ENCODE measurements at places on chromosomes 7 and 10.
A peak's percentile ranks its signal among the peaks of the same experiment; 100 is the strongest.

- DNase-seq, result no peak
Observed at GRCh38 chr10:4646547-4646946, 179.5 kb upstream of the AKR1E2 start.

GRCh38 chr10:94005050-94005449, 11.3 kb downstream of the PLCE1 start:
- no peak for DNase-seq

GRCh38 chr7:101940151-101940550, 122.7 kb downstream of the CUX1 start:
- no peak for DNase-seq

DNA sequence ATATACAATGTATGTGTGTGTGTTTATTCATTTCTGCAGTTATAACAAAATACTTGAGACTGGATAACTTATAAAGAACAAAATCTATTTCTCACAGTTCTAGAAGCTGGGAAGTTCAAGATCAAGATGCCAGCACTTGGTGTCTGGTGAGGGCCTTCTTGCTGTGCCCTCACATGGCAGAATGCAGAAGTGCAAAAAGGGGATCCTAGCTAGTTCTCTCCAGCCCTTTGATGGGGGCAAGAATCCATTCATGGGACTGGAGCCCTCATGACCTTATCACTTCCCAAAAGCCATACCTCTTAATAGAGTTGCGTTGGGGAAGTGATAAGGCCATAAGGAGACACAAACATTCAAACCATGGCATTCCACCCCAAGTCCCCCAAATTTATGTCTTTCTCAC, 8.4 kb downstream of the GRB10 start:
- DNase-seq, result no peak

GRCh38 chr7:134378562-134378961, 61.8 kb upstream of the SLC35B4 start:
- DNase-seq, result no peak

GRCh38 chr7:108290459-108291151, 160.4 kb upstream of the LAMB4 start:
- peak; percentile 15 for DNase-seq

DNA sequence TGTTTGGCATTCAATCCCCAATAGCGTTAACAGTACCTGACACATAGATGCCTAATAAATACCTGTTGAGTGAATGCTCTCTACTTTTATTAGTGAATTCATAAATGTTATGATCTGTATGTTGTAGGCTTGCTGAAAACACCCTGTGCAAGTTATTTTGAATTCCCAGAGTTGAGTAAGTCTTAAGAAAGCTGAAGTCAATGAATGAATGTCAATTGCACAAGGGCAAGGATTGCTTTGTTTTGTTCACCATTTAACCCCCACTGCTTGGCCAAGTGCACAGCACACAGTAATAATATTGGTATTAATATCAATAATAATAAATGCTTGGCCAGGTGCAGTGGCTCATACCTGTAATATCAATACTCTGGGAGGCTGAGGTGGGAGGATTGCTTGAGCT, 10.2 kb downstream of the CPA1 start:
- no peak for DNase-seq

DNA sequence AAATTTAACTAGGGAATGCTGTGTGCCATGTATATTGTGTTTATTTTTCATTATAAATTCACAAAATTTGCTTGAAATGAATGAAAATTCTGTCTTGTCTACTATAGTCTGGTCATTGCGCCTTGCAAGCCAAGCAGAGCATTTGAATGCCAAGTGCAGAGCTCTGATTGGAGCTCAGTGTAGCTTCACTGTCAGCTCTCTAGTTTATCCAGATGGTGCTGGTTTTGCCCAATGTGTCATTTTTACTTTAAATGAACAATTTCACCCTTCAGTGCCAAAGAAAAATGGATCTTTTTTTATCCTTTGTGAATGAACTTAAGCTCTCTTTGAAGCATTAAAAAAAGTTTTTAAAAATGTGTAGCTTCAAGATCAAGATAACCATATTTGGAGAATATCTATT, 225.6 kb upstream of the CACNA2D1 start:
- DNase-seq, result no peak

DNA sequence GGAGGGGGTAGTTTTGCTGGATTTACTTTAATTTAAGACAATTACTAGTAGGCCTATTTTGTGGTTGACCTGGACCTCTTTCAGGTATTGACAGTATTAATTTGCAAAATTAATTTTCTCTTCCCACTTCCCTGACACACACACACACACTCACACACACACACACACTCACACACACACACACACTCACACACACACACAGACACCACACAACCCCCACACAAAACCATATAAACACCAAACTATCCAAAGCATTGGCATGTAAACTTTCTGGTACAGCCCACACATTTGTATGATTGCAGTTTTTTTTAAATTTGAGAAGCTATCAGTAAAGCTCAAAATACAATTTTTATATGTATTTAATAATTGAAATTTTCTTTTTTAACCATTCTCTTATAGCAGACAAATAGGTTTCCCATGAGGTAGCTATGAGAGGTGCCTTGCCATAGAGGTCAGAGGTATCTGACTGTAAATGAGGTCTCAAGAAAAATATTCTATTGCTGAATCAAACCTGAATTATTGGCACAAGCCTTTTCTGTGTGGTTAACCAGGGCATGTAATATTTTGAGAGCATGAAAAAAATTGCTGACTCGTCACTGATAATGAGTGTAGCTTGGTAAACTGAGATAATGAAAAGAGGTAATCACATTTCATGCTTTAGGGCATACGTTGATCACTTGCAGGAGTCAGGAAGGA, 306.5 kb downstream of the GATA3 start:
- DNase-seq, result no peak

GRCh38 chr10:131149111-131149510, 162.4 kb downstream of the TCERG1L start:
- DNase-seq, result no peak

DNA sequence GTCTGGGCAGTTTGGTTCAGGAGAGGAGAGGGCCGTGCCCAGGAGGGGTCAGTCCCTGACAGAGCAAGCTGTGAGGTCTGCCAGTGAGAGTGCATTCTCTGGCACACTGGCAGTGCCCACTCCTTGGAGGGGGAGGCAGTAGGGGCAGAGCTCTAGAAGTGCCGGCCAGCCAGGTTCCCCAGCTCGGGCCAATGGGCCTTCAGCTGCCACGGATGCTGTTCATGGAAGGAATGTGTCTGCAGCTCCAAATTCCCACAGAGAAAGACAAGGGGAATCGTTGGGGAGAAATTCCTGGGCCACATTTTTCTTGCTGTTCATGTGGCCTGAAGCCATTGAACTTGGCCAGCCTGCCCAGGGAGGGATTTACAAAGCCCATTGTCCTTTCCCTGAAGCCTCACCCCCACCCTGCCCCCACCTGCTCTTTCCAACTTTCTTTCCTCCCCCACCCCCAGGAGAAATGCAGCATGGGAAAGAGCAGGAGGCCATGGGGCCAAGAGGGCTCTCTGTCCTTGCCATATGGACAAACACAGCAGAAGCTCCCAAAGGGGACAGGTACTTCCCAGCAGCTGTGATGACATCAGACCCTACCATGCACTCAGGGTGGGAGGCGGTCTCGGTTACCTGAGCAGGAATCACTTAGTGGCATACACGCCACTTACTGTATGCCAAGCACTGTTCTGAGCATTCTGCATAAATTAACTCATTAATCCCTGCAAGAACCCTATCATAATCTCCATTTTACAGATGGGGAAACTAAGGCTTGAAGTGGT, 70.7 kb downstream of the ARHGAP22 start:
- DNase-seq, result no peak

- no peak for DNase-seq
Observed at GRCh38 chr10:119670717-119671116, 19.5 kb downstream of the BAG3 start.

DNA sequence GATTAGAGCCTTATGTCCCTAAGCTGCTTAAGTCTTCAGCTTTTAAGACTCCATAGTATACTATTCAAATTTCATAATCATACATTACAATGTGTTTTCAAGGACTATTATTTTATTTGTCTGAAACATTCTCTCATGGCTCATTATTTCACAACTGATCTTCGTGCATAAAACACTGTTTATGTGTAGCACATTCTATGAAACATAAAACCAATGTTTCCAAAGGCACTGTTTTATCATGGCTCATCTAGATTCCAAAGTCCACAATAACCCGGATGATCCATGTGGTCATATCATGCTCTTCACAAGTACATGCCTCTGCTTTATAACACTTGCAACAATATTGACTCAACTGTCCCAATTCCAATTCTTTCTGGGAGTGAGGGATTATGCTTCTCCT, 806.1 kb downstream of the TNS3 start:
- no peak for DNase-seq

GRCh38 chr7:158574308-158575036, 13.2 kb downstream of the PTPRN2 start:
- no peak for DNase-seq

DNA sequence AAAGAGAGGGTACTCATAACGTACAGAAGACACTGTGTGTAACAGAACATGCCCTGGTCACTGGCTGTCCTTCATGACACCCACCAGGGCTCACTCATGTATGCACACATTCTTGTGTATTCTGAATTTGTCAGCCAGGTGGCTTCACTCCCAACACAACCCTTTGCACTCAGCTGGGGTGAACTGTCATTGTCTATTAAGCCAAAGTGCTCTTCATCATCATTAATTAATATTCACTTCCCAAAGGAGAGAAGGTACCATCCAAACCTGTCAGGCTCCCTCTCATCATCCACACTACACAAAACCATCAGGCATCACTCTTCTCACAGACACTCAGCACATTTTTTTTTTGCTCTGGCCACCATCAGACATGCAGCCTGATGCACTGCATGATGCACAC, 469.8 kb downstream of the SORCS1 start:
- DNase-seq, result no peak

DNA sequence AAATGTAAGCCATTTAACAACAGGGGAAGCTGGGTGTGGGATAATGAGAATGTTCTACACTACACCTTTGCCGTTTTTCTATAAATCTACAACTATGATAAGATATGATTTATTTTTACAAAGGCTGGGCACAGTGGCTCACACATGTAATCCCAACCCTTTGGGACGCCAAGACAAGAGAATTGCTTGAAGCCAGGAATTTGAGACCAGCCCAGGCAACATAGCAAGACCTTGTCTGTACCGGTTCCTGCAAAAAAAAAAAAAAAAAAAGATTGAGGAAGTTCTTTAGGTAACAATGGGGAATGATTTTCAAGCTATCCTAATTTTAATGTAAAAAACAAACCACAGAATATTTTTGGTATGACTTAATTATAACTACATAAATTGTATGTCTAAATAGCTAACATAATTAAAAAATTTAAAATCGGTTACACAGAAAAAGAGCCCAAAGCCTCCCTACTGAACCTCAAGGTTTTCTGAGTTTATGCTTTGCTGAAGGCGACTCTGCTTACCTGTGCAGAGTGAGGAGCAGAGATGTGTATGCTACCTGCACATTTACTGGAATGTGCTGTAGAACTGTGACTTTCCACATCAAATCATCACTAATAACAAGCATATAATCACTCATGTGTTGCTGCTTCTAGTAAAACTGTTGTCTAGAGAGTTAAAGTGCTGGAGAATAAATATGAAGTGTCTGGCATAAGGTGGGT, 163.4 kb downstream of the ATE1 start:
- DNase-seq, result no peak

GRCh38 chr10:70804421-70804808, 11.3 kb upstream of the SGPL1 start:
- no peak for DNase-seq

DNA sequence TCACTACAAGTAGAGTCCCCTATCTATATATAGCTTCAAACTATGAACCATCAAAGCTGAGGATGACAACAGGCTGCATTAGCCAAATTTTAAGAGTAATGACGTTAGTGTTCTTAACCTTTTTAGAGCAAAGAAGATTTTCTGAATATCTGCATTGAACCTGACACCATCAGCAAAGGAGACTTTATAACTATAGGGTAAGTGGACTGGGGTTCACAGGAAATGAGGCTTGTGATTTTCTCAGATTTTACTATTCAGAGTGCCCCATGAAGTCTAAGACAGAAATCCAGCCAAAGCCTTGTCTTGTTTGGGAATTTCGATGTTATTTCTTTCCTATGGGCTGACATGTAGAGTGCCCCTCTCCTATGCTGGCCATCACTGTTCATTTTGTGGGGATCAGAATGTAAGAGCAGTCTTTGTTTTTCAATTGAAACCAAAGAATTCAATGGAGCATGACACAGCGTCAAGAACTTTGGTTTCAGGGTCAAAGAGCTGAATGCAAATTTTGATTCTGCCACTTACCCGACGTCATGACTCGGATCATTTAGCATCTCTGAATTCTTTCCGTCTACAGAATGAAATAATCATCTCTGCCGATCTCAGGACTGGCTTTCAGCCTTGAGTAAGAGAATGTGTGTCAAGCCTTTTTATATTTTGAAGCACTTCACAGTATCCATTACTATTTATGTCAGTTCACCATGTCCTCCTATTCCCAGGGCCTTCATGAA, 52.7 kb downstream of the DENND11 start:
- peak; percentile 70 for DNase-seq

- no peak for DNase-seq
Observed at GRCh38 chr7:134255814-134256213, 60.9 kb downstream of the SLC35B4 start.

- peak; percentile 39 for DNase-seq
Observed at GRCh38 chr7:81469869-81470723, 299.8 kb downstream of the HGF start.

- DNase-seq, result no peak
Observed at GRCh38 chr10:132507956-132508490, 29.6 kb upstream of the INPP5A start.

DNA sequence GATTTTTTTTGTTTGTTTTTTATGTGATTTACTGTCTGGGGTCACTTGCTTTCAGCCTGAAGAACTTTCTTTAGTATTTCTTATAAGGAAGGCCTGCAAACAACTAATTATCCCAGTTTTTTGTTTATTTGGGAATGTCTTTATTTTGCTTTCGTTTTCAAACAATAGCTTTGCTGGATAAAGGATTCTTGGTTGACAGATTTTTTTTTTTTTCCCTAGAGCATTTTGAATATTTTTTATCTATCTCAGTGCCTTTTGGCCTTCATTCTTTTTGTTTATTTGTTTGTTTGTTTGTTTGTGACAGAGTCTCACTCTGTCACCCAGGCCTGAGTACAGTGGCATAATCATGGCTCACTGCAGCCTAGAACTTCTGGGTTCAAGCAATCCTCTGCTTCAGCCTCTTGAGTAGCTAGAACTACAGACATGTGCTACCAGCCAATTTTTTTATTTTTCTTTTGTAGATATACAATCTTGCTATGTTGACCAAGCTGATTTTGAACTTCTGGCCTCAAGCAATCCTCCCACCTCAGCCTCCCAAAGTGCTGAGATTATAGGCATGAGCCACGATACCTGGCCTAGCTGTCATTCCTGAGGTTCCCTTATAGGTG, 46.3 kb upstream of the FZD9 start:
- DNase-seq, result no peak

- DNase-seq, result no peak
Observed at GRCh38 chr10:77461636-77462296, 175.8 kb downstream of the KCNMA1 start.

GRCh38 chr7:641269-641671, 85.2 kb upstream of the DNAAF5 start:
- peak; percentile 90 for DNase-seq

- DNase-seq, result no peak
Observed at GRCh38 chr7:15751191-15751701, 64.8 kb upstream of the MEOX2 start.

- DNase-seq, result no peak
Observed at GRCh38 chr10:104657036-104657435, 15.9 kb downstream of the SORCS3 start.

Data from NCI-H526 (cell line).